ENCODE measurements at places on chromosomes 12 and 14.

DNA sequence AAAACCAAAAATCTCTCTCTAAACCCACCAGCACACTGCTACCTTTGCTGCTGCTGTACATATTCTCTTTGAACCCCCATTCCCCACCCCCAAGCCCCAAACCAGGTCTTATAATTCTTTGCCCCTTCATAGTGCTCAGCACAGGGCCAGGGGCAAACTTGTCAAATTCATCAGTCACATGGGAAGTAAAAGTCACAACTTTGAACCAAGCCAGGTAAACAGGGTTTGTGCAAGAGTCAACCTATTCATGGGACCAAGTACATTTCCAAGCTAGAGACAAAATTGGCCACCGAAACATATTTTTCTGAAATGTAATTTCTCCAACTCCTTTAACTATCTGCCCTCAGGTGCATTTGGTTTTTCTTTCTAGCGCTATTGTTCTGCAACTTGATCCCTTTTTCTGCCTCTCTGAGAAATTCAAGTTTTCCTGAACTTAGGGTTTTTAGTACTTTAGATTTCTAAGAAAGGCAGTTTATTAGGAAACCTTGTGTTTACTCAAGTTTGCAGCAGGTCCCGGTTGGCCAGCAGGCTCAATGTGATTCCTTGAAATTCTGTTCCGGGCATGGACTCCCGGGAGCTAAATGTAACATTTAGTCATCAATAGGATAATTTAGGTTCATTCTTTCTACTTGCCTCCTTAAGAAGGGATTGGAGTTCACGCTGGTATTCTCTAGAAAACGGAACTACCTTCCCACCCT lies 230.5 kb downstream of the EFCAB11 start:
- DNase-seq: no peak

DNA sequence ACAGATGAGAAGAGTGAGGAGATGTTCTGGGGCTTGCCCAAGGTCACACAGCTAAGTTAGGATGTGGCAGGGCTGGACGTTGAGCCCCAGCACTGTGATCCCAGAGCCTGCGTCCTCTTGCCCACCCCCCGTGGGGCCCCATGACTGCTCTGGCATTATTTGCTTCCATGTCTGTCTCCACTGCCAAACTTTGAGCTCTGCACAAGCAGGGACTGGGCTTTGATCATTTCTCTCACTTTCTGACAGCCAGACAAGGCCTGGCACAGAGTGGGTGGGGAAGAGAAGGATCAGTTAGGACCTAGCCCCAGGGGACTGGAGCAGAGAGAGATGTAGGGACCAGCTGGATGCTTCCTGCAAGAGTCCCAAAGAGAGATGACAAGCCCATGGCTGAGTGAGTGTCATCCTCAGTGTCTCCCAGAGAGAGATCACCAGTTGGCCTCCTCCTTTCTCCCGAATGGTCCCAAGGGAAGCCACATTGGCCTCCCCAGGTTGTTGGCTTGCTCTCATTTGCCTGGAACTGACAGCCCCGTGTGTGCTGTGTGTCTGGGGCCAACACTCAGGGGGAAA lies 126.7 kb upstream of the PWP1 start:
- DNase-seq: no peak

DNA sequence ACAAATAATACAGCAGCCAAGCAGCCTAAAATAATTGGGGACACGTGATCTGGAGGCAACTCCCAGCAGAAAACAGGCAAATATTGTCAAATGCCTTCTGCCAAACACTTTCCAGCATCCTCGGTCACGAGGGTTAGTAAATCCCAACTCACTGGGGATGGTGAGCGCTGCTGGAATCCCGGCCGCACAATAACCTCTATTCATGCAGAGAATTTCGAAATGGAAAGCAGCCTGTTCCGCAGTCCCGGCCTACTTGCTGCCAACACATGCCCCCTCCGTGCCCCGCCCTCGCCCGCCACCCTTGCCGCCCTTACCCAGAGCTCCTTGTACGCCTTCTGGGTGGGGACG lies 62.2 kb downstream of the RFX4 start:
- no peak for DNase-seq

DNA sequence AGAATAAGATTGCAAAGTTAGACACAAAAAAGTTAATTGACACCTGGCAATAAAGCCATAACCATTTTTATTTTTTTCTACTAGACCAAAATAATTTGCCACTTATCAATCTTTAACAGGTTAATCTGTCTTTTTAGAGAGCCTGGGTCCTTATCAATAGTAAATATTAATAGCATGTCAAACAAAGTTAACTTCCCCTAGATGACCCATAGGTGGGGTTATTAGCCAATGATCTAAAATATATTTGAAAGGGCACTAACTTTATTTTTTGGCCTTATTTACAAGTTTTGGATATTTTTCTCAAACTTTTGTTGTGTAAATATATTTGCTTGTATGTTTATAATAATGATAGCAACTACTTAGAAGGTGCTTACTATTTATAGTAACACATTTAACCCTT lies 3.9 kb downstream of the ANKRD33 start:
- no peak for DNase-seq

DNA sequence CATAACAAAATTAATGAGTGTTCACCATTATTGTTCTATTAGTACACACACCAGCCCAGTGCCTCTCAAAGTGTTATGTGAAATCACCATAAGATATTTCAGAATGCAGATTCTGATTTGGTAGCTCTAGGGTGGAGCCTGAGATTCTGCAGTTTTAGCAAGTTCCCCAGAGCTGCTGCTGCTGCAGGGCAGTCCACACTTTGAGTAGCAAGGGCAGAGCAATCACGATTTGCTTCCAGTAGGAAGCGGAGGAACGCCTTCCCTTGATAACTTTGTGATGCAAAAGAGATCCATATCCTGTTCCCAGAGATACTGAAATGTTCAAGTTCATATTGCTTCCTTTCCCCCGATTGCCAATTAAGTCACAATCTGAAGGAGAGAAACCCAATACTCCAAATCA lies 57.9 kb downstream of the SLC17A8 start:
- no peak for DNase-seq

DNA sequence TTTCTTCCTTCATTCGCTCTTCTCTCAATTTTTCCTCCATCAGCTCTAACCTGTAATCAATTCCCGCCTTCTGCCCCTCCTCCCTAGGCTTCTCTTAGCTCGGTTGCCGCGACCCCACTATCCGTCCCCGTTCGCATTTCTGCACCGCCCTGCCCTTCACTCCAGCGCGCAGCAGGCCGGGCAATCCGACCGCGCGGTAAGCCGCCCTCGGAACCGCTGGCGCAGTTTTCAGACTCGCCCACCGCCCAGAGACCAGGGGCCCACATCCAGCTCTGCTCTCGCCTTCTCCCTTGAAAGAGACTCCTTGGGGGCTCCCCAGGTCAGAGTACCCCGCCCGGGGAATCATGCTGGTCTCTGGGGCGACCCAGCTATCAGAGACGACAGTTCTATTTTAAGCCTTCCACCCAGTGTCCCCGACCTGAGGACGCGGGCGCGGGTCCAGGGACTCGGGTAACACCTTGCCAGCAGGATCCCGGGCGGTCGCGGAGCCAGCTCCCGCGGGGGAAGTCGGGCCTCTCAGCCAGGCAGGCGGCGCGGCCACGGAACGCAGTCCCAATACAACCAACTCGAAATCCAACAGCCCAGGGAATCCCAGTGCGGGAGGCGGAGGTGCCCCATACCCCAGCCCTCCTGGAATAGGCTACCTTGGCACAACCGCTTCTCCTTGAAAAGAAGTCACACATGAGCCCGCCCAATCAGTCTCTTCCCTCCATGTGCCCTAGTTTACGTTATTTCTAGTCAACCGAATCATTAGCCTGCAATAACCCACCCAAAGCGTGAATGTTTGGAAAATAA lies 5.7 kb upstream of the SLC38A4 start:
- no peak for DNase-seq

DNA sequence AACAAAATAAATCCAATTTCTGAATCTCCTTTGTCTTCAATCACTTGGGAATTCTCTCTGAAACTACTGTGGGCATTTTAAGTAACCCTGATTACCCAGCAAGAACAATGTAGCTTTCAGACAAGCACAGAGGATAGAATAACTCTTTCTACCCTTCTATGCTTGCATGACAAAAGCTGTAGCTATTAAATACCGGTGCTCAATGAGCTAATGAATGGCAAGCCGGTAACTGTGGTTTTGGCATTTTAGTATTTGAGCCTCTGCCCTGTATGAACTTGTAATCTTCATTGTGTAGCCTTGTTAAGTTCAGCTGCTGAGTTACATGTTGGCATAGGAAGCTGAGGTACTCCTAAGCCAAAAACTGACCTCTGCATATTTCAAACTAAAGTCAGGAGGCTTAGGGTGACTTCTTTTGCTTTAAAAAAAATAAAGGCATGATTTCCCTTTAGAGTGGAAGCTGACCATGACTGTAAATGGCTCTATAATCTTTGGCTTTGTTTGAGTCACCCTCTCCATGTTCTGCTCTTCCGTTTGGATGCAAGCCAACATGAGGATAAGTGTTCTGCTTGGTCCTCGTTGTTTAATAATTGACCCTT lies 171.0 kb upstream of the HIF1A start:
- no peak for DNase-seq

GRCh38 chr12:712172-712863 lies 40.1 kb upstream of the WNK1 start:
- DNase-seq: no peak

GRCh38 chr12:65630555-65630954 lies 193.7 kb upstream of the HMGA2 start:
- DNase-seq: no peak

DNA sequence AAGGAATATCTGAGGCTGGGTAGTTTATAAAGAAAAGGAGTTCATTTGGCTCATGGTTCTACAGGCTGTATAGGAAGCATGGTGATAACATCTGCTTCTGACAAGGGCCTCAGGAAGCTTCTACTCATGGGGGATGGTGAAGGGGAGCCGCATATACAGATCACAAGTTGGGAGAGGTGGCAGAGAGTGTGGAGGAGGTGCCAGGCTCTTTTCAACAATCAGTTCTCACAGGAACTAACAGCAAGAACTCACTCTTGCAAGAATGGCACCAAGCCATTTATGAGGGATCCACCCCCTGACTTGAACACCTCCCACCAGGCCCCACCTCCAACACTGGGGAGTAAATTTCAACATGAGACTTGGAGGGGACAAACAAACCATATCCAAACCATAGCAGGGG lies 3.5 kb upstream of the TSPAN11 start:
- DNase-seq: no peak

- DNase-seq: no peak
Observed at GRCh38 chr12:94230357-94230905, 82.1 kb downstream of the PLXNC1 start.

GRCh38 chr12:110079477-110080400 lies 31.4 kb upstream of the C12orf76 start:
- DNase-seq: peak; percentile 88

DNA sequence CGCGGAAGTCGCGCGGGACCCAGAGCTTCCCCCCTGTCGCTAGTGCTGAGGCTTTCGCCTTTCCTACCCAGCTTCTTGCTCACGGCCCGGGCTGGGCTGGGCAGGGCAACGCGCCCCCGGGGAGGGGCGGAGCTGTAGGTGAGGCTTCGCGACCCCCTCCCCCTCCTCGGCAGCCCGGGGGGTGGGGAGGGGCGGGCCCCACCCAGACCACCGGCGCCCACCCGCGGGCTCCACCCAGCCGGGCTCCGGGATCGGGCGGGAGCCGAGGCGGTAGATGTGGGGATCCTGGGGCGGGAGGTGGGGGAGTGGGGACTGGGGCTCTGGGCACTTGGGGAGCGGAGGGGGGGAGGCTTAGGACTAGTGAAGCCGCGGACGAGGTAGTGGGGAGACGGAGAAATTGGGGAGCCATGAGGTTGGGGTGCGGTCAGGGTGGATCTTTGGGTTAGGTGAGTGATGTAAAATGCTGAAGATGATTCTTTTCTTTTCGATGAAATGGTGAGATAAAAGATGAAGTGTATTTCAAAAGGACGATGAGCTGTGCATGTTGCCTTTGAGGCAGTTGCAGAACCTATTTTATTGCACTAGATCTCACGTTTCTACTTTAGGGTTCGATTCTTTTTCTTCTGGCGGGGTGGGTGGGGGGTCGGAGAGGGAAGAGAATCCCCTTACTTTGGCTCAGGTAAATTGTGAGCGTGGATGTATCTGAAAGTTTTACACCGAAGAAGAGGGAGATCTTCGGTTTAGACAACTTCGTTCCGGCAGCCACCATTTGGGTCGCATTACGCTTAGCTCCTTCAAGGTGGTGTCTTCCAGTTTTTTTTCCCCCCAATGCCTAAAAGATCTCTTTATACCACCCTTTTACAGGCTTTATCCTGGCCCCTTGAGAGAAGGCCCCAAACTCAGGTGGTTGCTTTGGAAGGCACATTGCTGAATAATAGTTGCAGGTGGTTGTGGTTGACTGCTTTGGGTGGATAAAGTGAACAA lies 619 bp downstream of the ERC1 start:
- DNase-seq: peak; percentile 47

GRCh38 chr12:31590642-31591379 lies at the start of gene DENND5B:
Gene DENND5B (minus strand): TSS chr12:31591136. CDS start chr12:31590832, 304 bp downstream.
- peak; percentile 47 for DNase-seq

- DNase-seq: peak; percentile 21
Observed at GRCh38 chr12:32983968-32984367, 87.4 kb upstream of the PKP2 start.

Measured in KBM-7 (cell line).